ENCODE measurements at places on chromosomes 5 and 9.

- no peak for DNase-seq
Measured at GRCh38 chr5:58496488-58496887, 5.3 kb downstream of the GAPT start.

DNA sequence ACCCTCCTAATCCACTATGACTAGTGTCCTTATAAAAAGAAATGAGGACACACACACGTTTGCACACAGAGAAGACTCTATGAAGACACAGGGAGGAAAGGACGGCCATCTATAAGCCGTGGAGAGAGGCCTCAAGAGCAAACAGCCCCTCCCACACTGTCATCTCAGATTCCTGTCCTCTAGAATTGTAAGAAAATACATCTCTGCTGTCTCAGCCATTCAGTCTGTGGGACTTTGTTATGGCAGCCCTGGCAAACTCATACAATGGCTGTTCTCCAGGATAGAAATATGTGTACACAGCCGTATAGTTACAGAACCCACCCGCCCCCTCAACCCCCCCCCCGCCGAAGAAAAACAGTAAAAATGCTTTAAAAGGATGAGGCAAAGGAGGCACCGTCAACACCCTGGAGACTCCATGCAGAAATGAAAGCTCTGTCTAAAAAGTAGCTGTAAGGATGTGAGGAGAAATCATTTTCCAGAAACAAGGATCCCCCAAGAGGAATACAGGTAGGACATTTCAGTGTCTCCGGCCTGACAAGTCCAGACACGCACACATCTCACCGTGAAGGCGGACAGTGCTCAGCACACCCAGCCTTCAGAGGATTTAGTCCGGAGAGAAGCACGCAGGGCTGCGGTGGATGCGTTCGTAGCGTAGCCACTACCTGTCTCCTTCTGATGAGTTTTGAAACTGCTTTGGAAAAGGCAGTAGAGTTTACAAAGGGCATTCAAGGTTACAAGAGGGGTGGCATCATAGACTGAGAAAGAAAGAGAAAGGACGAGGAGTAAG lies 110.8 kb upstream of the ERCC6L2 start:
- DNase-seq = no peak

DNA sequence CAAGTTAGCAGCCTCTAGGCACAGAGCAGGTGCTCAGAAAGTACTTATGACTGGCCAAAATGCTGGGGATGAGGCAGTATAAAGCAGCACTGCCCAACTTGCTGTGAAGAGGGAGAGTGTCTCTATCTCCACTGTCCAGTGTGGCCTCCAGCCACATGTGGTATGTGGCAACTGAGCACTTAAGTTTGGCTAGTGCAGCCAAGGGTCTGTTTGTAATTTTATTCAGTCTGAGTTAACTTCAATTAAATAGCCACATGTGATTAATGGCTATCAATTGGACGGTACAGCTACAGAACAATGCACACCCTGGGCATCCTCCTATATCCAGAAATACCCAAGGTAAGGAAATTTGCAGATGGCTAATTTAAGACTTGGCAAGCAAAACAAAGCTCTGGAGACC lies 26.9 kb downstream of the ROR2 start:
- no peak for DNase-seq

DNA sequence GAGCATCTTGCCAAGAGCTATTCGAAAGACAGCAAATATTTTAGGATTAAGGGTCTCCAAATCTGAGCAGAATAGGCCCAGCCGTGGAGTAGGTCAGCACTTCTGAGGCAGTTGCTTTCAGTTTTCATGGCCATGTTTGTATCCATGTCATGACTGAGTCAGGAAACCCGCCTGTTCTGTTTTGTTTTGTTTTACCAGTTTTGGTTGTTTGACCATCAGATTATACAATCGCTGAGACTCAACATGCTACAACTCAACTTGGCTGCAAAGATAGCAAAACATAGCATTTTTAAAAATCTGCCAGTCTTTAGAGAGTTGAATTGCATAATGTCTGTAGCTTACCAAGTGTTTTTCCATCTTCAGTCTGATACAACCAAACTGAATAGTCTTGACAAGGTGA lies 185.1 kb upstream of the ZNF462 start:
- no peak for DNase-seq

DNA sequence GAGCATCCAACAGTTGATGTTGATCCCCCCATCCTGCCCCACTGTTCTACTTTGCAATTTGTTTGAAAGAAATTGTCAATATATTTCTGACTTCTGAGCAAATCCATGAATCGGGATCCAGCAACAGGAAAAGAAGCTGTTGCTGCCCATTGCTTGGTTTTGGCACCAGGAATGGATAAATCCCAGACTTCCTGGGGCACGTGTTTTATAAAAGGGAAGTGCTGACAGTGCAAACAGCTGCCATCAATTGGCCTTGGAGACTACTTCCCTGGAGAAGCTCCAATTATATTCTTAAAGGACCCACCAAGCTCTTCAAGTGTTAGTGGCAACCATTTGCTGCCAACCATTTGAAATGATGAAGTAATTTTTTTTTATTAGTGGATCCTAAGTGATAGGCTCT lies 13.7 kb downstream of the STK32A start:
- no peak for DNase-seq

- DNase-seq = no peak
Measured at GRCh38 chr9:108550106-108550505, 305.7 kb downstream of the ACTL7B start.

GRCh38 chr5:164301708-164302107 lies 796.3 kb downstream of the MAT2B start:
- DNase-seq = no peak

- no peak for DNase-seq
Measured at GRCh38 chr9:4090491-4090890, 209.4 kb downstream of the GLIS3 start.

GRCh38 chr5:173237143-173237874 lies 2.3 kb upstream of the NKX2-5 start:
- no peak for DNase-seq

GRCh38 chr5:54825005-54825404 lies 160.4 kb downstream of the ESM1 start:
- no peak for DNase-seq

- peak; percentile 34 for DNase-seq
Measured at GRCh38 chr5:140402258-140403074, 833 bp downstream of the ANKHD1 start.

DNA sequence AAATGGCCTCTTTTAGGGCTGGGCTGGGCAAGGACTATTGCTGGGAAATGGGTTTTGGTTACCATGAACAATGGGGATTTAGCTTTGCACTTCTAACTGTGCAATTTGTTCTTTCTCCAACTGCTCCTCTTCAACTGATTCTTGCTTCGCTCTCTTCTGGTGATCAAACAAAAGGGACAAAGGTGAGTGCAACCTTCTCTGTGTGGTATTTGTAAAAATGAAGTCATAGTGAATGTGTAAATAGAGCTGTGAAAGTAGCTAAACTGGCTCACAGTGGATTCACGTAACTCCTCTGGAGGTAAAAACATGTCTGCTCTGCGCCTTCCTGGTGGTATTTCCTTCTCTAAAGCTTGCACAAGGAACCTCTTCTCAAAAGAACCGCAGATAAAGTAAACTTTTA lies 20.9 kb upstream of the SPINK14 start:
- DNase-seq = no peak

DNA sequence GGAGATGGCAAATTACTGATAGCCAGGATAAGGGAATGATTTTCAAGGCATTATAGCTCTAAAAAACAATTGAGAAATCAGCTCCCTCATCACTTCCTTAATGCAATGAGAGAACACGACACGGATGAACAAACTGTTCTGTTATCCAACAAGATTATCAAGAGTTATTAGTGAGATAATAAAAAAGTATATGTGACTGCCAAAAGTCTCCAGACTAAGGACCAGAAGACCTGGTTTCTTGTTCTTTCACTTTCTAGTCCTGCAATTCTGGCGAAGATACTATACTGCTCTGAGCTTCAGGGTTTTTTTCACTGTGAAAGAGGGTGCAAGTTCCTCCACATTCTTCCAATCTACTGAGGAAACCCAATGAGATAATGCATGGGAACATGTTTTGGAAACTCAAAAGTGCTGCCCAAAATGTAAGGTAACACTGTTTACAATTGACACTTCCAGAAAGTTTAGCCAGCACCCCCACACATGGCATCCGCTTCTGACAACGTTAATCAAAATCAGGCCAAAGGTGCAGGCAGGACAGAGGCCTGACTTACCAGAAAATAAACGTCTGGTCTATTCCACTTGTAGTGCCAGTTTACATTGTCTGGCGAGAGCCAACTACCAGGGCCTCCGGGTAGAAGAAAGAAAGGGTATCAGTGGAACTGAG lies 254.2 kb downstream of the DOCK8 start:
- no peak for DNase-seq

DNA sequence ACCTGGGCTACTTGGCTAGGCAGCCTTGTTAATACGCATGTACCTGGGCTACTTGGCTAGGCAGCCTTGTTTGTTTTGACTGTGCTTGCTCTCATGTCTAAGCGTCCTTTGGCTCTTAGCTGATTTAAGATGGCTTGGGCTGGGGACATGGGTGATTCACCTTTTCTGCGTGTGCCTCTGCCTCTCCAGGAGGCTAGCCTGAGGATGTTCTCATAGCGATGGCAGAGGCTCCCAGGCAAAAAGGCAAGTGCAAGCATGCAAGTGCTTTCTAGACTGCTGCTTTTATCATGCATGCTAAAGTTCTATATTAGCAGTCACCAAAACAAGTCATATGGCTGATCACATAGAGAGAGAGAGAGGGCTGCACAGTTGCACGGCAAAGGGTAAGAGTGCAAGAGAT lies 300.5 kb downstream of the IRX1 start:
- DNase-seq = no peak

Measured in activated gamma-delta T cell treated with Interleukin-2 at 50 U/mL for 16 hours (primary cell).